ENCODE measurements at places on chromosomes 3 and 15.

DNA sequence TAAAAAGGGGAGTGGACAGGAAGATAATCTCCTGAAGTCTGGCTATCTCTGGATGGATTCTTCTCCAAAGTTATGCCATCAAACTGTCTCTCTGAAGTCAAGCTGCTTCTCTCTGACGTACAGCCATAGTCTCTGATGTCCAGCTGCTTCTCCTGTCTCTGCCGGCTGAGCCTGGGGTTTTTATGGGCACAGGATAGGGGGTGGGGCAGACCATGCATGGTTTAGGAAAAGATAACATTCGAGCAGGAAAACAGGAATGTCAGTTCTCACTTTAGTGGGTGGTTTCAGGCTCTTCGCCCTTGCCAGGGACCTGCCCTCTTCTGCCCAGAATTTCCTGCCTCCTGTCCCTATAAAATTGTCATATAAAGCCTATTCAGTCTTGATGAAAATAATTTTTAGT is 110.9 kb upstream of the ROBO1 start:
- DNase-seq: no peak

DNA sequence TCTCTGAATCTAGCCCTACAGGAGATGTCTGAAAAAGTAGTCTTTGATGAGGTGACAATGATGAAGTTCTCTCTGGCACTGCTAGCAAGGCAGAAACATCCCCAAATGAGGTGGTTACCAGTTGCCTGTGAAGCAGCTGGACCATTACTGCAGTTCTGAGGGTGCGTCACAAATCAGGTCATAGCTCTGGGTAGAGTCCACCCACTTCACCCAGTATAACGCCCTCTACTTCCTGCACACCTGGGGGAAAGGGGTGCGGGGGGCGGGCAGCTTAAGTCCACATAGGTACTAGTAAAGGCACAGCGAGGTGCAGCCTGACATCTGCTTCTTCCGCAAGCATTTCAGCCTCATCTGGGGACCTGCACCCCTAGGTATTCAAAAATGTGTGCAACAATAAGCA is 13.4 kb upstream of the SATB1 start:
- DNase-seq: no peak

DNA sequence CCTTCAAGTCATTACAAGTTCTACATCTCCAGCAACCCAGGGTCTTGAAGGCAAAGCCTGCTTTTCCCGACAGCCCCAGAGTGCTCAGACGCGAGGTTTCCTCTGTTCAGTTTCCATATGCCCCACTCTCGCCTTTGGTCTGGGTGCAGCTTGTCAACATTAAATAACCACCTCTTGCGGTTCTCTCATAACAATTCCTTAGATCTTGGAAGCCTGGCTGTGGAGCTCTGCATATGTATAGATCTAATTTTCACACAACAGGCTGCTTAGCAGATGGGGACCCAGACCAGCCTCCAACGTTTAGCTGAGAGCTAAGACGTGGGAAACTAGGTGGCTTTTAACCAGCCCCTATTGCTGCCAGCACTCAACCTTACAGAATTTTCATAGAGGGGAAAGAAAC is 295.5 kb downstream of the RPLP1 start:
- no peak for DNase-seq

- no peak for DNase-seq
Measured at GRCh38 chr3:150079029-150079739, 108.5 kb upstream of the PFN2 start.

- no peak for DNase-seq
Measured at GRCh38 chr15:78010067-78010466, 67.4 kb downstream of the TBC1D2B start.

GRCh38 chr3:120151791-120152190 is 57.5 kb upstream of the GSK3B start:
- DNase-seq: no peak

Measured in stimulated activated CD8-positive, alpha-beta memory T cell treated with anti-CD3 and anti-CD28 coated beads, Interleukin-4, amount 100 ng/mL, for 4 hours (primary cell).